ENCODE measurements at places on chromosomes 7 and 10. TPM values are rescaled to one million over a fixed set of nuclear protein-coding genes. Genes with fewer than 3 reads are reported as not detected.

The BICC1 gene
- 14.2 TPM for total RNA-seq

The LRRC18 gene
- total RNA-seq: not detected

The NXPH1 gene
- not detected for total RNA-seq

The RHBDD2 gene
- 26.5 TPM for total RNA-seq

The SDHAF3 gene
- total RNA-seq: 19.2 TPM

The SPOCK2 gene
- total RNA-seq: 8.1 TPM

The SPDYE6 gene
- not detected for total RNA-seq

The SPAM1 gene
- not detected for total RNA-seq

The POLR2J2 gene
- total RNA-seq: 1.9 TPM

The FRMPD2 gene
- 7.7 TPM for total RNA-seq

The PIK3CG gene
- 2.4 TPM for total RNA-seq

The ATP6V0A4 gene
- total RNA-seq: not detected

The PNLIPRP1 gene
- total RNA-seq: not detected

- DNase-seq: no peak
These were observed 9.6 kb downstream of the ETV1 start for GRCh38 chr7:13979671-13980435.

- no peak for DNase-seq
These were observed 46.7 kb upstream of the CALD1 start for GRCh38 chr7:134732728-134733127.

DNA sequence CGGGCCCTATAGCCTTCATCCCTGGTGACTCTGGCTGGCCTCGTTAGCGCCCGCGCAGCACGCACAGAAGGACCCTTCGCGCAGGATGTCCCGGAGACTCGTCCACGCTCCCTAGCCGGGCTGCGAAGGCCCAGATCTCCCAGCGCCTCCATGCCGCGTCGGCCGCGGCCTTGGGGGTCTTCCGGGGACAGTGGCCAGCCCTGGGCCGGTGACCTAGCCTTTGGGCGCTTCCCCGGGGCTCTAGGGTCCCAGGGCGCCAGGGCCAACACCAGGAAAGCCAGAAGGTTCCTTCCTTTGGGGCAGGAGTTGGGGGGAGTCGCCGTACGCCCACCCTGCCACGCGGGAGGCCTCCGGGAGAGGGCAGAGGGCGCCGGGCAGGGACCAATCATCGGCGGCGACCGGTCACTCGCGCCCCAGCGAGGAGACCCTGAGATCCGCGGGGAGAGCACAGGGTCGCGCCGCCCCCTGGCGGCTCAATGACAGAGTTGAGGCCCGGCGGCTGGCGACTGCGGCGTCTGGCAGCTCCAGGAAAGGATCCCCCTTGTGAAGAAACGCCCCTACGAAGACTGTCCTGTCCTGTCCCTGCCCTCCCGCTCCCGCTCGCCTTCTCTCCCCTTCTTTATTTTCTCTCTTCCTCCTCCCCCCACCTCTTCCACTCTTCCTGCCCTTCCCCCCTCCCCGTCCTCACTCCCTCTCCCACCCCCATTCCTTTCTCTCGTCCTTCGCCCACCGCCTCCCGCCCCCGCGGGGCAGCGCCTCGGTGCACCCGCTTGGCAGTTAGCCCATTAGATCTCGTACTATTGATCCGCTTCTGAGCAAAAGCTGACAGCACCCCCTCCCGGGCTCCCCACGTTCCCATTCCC is 62.3 kb upstream of the LBX1 start:
- DNase-seq: peak; percentile 73

- no peak for DNase-seq
These were observed 180.8 kb downstream of the PTPRN2 start for GRCh38 chr7:158406801-158407200.

DNA sequence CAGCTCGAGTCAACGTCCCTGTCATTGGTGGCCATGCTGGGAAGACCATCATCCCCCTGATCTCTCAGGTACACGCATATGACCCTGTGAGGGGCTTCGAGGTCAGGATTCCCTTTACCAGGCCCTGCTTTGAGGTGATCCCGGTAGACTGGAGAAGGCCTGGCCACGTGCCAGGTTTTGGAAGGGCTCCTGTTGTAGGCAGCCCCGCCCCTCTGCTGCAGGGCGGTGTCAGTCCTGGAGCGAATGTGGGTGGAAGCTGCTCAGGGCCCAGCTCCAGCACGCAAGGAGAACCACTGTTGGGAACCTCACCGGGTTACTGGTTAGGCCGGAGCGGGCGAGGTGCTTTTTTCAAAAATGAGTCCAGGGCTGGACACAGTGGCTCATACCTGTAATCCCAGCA is 15.6 kb downstream of the MDH2 start:
- peak; percentile 69 for DNase-seq

DNA sequence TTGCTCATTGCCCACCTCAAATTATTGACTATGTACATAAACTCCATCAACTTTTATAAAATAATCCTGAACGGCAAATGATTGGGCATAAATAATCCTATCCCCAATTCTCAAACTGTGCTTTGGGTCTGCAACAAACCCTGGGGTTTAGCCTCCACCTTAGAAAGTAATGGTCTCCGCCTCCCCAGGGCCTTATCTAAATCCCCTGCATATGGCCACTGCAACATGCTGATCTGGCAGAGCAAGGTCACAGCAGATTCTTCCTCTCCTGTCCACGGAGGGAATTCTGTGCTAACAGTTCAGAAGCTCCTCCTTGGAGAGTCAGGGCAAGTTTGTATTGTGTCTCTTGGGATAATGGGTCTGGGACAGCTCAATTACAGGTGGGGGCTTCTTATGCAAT is 18.4 kb downstream of the FXYD4 start:
- DNase-seq: no peak

- DNase-seq: no peak
These were observed 40.2 kb downstream of the PRTFDC1 start for GRCh38 chr10:24912215-24912614.

GRCh38 chr7:108033776-108034497 is 31.0 kb upstream of the LAMB1 start:
- DNase-seq: no peak

- DNase-seq: peak; percentile 56
These were observed 138.4 kb upstream of the TNS3 start for GRCh38 chr7:47720141-47720906.

- DNase-seq: no peak
These were observed 28.4 kb upstream of the GPNMB start for GRCh38 chr7:23218196-23218595.

DNA sequence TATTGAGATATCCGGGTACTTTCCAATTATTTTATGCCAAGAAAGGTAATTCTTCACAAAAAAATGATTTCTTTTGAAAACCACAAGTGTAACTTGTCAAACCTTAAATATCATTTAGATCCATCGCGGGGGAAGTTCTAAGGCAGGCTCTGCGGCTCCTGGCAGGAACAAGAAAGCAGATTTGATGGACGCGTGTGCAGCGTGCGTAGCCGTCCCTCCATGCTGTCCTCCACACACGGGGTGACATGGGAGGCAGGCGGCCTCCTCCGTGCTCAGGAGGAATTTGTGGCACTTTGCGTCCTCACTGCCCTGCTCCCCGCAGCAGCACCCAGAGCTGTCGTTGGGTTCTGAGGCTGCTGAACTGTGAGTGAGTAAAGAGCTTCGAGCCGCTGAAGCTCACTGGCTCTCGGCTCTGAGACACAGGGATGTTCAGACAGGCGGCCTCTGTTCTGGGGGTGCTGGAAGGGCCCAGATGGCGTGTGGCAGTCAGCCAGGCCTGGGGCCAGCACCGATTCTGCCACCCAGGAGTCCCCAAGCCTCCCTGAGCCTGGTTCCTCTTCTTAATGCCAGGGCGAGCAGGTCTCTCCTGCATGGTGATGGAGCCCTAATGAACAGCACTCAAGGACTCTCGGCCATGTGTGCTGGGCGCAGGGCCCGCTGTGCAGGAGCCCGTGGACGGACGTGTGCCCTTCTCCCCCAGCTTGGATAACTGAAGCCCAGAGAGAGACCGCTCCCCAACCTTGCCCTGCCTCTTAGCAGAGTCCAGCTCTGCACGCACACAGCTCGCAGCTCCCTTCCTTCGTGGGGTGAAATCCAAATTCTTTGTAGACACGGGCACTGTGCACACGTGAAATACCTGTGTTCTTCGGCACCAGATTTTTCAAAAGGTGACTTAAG is 185.4 kb upstream of the SHH start:
- DNase-seq: no peak

DNA sequence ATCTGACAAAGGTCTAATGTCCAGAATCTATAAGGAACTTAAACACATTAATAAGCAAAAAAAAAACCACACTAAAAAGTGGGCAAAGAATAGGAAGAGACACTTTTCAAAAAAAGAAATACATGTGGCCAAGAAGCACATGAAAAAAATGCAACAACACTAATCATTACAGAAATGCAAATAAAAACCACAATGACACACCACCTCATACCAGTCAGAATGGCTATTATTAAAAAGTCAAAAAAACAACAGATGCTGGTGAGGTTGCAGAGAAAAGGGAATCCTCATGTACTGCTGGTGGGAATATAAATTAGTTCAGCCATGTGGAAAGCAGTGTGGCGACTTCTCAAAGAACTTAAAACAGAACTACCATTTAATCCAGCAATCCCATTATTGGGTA is 119.0 kb downstream of the LMBR1 start:
- no peak for DNase-seq

DNA sequence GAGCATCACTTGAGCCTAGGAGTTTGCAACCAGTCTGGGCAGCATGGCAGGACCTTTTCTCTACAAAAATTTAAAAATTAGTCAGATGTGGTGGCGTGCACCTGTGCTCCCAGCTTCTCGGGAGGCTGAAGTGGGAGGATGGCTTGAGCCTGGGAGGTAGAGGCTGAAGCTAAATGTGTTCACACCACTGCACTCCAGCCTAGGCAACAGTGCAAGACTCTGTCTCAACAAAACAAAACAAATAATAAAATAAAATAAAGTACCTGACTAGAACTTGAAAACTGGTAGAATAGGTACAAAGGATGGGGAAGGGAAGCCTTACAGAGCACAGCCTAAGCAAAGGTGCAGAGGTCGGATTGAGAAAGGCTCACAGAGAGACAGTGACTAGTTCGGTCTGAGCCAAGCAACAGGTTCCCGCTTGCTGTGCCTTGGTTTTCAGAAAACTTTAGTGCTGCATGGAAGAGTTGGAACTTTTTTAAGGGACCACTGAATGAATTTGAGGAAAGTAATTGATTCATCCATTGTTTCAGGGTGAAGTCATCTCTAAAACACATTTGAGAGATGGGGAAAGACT is 100.1 kb upstream of the STK17A start:
- no peak for DNase-seq

DNA sequence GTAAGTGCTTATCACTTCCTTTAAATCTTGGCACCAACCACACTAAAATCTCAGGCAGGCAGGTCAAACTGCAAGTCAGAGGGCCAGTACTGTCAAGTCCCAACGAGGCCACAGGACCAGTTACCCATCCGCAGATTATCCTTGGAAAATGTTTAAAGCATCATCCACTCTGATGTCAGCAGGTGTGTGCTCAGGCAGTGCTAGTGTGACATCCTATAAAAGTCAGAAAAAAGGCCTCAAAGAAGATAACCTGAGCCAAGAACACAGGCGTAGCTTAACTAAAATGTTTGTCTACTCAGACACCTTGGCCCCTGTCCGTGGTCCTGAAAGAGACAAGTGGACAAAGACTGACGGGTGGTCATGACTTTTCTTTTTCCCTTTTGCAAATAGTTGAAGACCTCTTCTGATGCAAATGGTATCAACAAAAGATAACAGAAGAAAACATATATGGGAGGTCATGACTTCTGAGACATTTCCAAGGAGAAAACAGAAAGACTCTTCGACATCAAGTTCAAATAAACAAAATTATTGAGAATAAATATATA is 309.3 kb downstream of the KCNMA1 start:
- peak; percentile 31 for DNase-seq

DNA sequence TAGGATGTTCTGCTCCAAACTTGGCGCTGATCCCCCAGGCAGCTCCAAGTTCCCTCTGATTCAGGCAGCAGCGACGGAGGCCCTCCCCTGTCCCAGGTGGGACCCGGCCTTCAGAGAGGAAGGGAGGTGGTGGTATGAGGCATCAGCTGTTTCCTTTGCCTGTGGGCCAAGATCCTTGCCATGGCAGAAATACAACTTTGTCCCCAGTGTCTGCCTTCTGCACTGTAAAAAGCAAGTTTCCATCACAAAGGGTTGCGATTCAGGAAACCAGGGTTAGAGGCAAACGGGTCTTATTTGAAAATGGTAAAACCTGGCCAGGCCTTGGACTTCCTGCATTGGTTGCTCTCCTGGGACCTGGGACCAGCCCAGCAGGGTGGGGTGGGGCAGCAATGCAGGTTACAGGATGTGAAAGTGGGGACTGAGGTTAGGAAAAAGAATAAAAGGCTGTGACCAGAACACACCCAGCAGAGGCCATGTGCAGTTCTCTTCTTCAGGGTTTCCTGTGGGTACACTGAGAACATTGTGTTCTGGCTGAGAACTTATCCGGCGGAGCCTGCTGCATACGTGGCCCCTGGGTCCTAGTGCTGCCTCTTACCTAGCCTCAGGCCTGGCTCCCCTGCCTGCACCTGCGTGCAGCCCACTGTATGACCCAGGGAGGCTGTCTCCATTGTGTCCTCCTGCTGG is 25.1 kb upstream of the DDIT4 start:
- DNase-seq: peak; percentile 90

- no peak for DNase-seq
These were observed 153.8 kb downstream of the MAD1L1 start for GRCh38 chr7:2078899-2079298.

GRCh38 chr10:34715511-34716187 is 99.4 kb downstream of the PARD3 start:
- DNase-seq: no peak

DNA sequence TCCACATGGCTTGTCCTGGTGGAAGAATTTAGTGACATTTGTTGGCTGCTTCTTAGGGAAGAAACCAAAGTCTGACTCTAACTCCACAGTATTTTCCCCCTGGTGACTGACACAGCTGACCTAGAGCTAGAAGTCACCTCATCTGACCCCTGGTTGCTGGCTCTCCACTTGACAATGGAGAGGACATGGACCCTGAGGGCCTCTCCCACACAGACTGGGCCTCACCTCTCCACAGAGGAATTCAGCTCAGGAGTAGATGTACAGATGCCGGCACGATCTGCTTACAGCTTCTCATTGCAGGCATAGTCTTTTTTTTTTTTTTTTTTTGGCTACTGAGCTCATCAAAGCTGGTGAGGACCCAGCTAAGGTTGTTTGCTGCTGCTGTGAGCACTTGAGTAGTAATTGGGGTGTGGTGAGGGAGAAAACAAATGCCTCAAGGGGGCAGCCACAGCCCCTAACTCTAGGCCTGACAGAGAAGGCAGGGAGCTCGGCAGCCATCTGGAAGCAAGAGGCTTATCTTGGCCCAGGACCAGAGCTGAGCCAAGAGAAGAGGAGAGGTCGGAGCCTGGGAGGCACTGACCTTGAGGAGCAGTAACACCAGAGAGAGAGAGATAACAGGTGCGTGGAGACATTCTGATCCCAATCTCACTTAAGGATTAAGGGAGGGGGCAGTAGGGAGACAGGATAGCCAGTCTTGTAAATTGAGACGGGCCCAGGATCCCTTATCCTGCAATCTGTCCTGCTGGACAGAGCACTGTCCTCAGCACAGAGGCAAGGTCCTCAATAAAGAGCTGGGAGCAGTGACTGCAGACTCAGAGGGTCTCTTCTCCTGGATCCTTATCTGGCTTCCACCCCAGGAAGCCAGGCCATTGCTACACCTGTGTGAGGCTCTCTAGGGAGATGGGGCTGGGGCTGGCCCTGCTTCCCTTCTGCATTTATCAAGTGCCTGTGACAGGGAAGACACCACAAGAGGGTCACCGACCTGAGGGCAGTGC is 9.4 kb downstream of the PRSS58 start:
- DNase-seq: no peak

- DNase-seq: no peak
These were observed 197.9 kb downstream of the HDAC9 start for GRCh38 chr7:18693406-18693805.
